NK-92 treated with Interleukin-12 subunit alpha and Interleukin-12 subunit beta, amount 100 ng/mL, for 24 hours (cell line): ENCODE measurements at places on chromosomes 6 and 20.

- no peak for DNase-seq
These were observed 307.8 kb downstream of the CDH4 start for GRCh38 chr20:61559706-61560315.

- no peak for DNase-seq
These were observed 195.7 kb downstream of the FARS2 start for GRCh38 chr6:5457041-5457440.

DNA sequence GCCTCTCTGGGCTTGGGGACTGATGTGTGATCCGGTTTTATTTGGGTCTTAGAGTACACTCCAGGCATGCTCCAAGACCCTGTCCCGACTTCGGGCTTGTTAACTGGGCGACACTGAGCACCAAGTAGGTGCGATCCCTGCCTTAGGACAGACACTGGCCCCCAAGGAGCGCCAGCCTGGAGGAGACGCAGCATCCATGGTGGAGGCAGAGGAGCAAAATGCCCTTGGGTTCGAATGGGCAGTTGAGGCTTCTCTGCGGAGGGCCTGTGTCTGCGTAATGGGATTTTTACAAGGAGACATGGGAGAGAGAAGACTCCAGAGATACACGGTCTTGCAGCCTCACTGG lies 593 bp upstream of the LEMD2 start:
- no peak for DNase-seq

GRCh38 chr6:158815379-158815724 lies 3.8 kb downstream of the EZR start:
- no peak for DNase-seq

- no peak for DNase-seq
These were observed 13.0 kb upstream of the ITCH start for GRCh38 chr20:34350095-34350494.

GRCh38 chr6:54245265-54245664 lies 63.0 kb upstream of the TINAG start:
- DNase-seq = no peak

DNA sequence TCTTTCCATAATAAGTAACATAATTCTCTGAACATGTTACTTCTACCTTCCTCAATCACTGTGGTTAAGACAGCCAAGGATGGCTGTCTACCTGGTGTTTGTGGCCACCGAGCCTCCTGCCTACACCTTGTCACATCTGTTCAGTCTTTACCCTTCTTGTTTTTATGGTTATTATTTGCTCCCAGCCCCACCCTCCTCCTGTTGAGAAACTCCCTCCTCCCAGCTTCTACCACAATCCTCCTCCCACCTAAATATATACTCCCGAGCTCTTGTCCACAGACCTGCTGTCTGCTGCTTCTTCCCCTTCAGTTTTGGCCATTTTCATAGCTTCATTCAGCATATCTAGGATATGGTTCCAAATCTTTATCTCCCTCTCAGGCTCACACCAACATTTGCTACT lies 35.7 kb upstream of the GABRR1 start:
- no peak for DNase-seq

GRCh38 chr6:16533210-16533609 lies 228.1 kb downstream of the ATXN1 start:
- no peak for DNase-seq

DNA sequence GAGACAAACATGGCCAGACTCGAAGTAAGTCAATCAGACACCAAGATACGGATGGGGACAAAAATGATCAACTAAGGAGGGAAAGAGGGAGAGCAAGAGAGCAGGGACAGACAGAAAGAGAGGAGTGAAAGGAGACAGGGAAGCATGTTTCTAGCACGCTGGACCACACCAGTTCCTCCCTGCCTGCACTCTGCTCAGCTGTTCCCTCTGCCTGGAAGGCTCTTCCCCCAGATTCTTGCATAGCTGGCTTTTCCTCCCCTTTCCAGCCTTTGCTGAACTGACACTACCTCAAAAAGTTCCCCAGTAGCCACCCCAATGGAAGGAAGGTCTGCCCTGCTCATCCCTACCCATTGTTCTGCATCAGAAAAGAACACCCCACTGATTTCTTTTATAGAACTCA lies 185.9 kb downstream of the MAFB start:
- DNase-seq = no peak
